MM.1S (cell line): ENCODE measurements at places on chromosomes 2 and 18.

DNA sequence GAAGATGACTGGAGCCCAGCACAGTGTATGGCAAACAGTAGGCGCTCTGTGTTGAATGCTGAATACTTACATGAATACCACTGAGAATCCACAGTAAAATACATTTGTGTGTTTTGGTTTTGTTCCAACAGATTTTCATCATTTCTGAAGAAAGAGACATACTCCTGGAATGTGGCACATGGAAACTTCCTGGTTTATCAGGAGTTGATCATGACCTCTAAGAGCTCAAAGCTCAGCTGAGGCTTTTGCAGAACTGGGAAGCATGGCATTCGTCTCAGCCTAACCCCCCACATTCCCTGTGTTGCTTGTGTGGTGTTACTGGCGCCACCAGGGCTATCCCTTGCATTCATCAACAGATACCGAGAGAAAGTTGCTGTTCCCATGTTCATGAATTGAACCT is 316.9 kb upstream of the REV1 start:
- no peak for DNase-seq

GRCh38 chr2:102193074-102193473 is 6.3 kb downstream of the IL1RL2 start:
- no peak for DNase-seq

DNA sequence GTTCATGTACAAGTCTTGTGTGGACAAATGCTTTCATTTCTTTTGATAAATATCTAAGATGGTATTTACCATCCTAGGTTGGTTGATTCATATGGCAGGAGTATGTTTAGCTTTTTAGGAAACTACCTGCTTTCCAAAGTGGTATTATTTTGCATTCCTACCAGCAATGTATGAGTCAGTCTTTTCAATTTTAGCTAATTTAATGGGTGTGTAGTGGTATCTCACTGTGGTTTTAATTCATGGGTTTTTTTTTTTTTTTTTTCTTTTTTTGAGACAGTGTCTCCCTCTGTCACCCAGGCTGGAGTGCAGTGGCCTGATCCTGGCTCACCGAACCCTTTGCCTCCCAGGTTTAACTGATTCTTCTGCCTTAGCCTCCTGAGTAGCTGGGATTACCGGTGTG is 4.2 kb downstream of the ZNF512 start:
- DNase-seq = no peak

DNA sequence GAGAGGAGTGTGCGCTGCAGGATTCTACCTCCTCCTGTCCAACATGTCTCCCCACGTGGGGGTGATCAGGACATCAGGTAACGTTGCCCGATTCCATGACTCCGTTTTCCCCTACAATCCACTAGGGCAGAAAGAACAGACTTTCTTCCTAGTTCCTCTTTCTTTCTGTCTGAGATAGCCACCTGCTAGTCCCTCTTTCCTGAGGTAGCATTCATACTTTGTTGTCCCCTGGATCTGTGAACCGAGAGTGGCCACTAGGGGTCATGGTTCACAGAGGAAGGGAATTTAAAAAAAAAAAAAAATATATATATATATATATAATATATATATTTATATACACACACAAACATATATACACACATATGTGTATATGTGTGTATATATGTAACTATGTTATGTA is 210.0 kb upstream of the ZNF521 start:
- DNase-seq = peak; percentile 31

- no peak for DNase-seq
These were observed 47.7 kb upstream of the MEIS1 start for GRCh38 chr2:66387016-66387753.

GRCh38 chr2:158699323-158699722 is 95.8 kb upstream of the DAPL1 start:
- DNase-seq = no peak

DNA sequence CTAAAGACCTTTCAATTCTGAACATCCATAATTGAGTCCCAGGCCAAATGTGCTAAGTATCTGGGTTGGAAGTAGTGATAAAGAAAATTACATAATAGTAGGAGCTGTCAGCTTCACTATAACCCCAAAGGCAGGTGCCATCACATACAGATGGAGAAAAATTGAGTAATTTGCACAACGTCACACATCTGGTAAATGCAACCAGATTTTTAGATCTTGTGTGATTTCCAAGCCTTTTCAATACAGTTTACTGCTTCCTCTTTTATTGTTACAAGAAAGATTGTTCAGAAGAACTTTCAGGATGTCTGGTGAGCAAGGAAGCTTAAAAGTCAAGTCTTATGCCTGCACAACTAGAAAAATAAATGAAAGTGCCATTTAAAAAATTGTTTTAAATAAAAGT is 62.3 kb downstream of the UBE2E3 start:
- no peak for DNase-seq

GRCh38 chr2:231612109-231612455 is 19.4 kb downstream of the TEX44 start:
- no peak for DNase-seq

DNA sequence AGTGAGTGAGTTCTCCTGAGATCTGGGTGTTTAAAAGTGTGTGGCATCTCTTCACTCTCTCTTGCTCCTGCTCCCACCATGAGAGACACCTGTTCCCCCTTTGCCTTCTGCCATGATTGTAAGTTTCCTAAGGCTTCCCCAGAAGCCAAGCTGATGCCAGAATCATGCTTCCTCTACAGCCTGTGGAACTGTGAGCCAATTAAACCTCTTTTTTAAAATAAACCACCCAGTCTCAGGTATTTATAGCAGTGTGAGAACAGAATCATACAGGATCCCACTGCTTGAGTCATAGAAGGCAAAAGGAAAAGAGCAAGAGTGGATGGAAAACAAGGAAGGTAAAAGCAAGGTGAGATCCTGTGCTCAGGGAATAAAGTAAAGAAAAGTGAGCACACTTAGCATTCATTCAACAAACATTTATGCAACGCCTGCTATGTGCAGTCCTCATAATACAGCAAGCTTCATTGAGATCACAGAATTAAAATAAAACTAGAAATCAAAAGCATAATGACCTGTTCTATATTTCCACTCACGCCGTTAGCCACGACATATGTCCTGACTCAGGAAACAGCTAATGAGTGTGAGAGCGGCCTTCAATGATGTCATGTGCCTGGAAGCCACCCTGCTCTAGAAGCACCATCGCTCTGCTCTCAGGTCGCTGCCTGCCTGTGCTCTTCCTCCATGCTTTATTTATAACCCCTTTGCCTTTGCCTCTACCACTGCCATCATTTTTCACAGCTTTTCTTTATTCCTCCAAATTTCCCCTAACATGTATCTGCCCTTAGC is 11.3 kb upstream of the COPS8 start:
- DNase-seq = no peak

GRCh38 chr2:101112772-101113157 is 38.4 kb downstream of the TBC1D8 start:
- no peak for DNase-seq

DNA sequence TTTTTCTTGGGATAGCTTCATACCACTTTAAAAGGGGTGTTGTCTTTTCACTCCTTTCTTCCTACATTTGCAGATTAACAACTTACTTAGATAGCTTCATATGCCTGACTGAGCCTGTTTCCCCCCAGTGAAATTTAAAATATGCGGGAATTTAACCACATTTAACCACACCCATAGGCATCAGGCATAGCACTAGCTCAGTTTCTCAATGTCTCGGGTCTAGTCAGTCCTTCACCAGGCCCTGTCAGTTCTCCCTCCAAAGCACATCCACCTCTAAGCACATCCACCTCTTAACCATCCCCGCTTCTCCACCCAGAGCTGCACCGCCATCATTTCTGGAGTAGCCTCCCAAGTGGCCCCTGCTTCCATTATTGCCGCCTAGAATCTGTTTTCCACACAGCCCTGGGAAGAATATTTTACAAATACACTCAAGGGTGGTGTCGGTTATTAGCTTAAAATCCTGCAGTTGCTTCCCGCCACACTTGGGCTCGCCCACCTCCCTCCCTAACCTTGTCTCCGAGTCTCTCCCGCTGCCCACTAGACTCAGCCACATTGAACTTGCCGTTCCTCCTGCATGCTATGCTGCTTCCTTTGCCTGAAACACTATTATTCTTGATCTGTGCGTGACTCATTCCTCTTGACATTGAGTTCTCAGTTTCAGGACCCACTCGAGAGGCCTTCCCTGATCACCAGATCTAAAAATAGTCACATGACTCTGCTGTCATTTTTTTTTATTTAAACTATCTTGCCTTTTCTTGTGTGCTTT is 68.3 kb downstream of the SPTBN1 start:
- peak; percentile 70 for DNase-seq

DNA sequence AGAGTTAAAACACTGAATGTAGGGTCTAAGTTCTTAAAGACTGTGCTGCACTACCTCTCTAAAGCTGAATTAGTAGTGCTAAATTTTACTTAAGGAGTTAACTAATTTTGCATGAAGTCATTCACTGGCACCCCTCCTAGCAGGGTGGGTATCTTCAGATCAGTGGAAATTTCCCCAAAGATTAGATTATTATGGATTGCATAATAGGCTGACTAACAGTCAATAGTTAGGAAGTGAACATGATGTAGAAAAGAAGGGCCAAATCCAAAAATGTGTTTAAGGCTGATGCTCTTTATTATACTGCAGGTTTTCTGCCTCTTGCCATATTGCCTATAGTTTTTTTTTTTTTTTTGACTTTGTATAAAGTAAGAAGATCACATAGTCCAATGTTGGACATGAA is 5.2 kb downstream of the ZNF638 start:
- no peak for DNase-seq

- no peak for DNase-seq
These were observed 6.3 kb upstream of the CTAGE1 start for GRCh38 chr18:22423878-22424564.

GRCh38 chr2:124919296-124919695 is 894.2 kb downstream of the CNTNAP5 start:
- DNase-seq = peak; percentile 75

DNA sequence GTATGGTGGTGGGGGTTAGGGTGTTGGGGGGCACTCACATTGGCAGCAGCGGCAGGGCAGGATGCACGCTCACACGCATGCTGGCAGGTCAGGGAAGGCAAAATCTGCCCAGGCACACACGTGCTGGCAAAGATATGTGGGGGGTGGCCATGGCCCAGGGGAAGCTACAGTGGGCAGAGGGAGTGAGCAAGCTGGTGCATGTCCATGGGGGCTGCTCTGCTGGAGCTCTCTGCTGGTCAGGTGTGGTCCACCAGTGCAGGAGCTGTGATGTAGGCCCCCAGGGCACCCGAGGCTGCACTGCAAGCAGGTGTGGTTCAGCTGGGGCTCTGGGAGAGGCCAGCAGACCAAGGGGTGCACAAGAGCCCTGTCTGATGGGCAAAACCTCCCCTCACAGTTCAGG is 491.5 kb upstream of the TNP1 start:
- no peak for DNase-seq

DNA sequence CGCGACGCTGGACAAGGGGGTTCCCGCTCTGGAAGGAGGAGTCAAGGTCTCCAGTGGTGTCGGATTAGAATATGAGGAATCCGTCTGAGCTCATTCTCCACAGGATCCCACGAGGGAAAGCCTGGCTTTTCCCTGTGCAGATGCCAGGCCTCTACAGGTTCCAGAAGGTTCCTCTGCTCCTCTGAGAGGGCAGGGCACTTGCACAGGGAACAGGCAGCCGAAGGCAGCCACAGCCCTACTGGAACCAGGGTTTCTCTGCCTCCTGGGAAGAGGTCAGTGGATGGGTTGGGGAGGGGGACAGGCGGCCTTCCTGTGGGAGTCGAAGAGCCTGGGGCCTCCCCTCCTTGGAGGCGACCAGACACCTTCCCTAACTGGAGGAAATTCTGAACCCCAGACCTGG is 1.7 kb upstream of the AQP12A start:
- no peak for DNase-seq

- DNase-seq = no peak
These were observed 73.9 kb downstream of the ARL4C start for GRCh38 chr2:234422981-234423431.

DNA sequence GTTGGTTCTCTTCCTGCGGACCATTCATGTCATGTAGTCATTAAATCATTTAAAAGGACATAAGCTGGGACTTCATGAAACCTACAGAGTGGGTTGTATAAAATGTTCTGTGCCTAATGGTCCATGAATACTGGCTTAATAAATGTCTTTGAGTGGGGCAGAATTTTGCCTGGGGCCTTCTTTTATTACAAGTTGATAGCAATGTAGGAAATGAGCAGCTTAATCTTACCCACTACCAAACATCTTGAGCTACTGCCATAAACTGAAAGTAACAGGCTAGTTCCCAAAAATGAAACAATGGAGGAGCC is 130.9 kb downstream of the TMEM17 start:
- no peak for DNase-seq

GRCh38 chr2:239312081-239312511 is 88.7 kb downstream of the HDAC4 start:
- DNase-seq = no peak

DNA sequence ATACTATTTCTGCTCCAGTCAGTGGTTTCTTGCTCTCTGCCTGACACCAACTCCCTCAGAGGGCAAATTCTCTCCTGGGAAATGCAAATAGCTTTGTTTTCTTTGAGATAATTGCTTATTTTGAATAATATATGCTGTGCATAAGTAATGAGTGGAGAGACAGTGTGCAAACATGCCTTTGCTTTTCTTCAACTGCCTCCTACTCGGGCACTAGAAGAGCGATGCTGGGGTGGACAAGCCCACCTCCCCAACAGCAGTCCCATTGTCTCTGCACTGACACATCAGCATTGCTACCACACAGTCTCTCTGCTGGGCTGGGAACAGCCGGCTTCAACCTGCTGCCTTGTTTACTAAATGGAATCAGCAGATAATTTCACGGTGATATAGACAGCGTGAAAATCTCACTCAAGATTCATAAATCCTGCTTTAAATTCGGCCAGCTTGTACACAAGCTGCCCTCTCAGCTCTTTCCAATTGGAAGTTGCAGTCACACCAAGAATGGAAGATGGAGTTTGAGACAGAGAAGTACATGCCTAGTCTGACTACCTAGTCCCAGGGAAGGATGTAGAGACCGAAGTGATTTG is 694.5 kb downstream of the TDRD15 start:
- no peak for DNase-seq

DNA sequence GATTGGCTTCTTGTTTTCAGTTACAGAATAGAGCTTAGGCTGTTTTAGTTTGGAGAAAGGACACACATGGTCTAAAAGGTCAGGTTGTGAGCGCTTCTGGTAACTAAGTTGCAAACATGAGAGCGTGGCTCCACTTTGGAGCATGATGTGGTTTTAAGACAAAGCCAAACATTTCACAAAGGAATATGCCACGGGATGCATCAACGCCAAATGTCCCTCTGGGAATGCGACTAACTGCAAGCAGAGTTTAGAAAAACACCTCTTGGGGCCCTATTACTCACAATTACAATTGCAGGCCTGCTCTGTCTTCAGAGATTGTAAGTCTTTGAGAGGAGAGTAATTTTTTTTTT is 25.4 kb downstream of the MYO7B start:
- DNase-seq = no peak

DNA sequence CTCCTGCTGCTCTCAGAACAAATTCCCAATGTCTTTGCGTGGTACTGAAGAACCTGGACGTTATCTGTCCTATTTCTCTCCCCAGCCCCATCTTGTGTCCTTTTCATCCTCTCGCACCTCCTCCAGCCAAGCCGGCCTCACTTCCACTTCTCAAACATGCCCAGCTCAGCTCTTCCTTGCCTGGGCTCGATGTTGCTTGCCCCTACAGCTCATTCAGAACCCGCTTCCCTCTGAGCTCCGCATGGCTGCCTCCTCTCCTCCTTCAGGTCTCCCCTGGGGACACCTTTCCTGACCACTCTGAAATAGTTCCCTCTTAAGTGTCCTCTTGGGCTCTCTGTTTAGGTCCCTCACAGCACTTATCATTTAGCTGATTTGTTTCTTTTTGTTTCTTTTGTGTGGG is 6.7 kb upstream of the SMARCAL1 start:
- DNase-seq = no peak

- no peak for DNase-seq
These were observed 205.1 kb upstream of the DPP10 start for GRCh38 chr2:114237331-114237730.

- DNase-seq = no peak
These were observed 15.0 kb upstream of the DSG1 start for GRCh38 chr18:31302991-31303390.
